ENCODE measurements at places on chromosomes 4 and X.

GRCh38 chrX:132501606-132502005, 12.8 kb upstream of the MBNL3 start:
- no peak for DNase-seq

- no peak for DNase-seq
These were observed 7.8 kb upstream of the MFAP3L start for GRCh38 chr4:170033999-170034398.

DNA sequence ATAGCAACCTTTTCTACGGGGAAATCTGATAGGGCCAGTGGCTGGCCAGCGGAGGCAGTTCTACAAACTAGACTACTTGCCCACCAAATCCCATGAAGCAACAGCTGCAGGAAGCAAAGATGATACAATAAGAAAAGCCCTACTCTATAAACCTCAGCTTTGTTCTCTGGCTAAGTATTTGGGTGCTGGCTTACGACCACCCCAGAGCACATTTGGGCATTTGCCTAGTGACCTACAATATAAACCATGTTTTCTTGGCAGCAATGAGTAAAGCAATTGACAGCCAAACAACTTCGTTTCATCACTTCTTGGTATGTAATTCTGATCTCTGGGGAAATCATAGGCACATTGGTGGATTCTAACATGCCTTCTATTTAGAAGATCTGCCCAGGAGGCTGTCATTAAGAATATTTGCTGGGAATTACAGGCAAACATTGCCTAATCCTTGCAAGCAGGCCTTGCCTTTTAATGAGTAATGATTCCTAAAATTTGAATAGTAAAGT, 7.5 kb upstream of the LHFPL1 start:
- DNase-seq, result no peak

DNA sequence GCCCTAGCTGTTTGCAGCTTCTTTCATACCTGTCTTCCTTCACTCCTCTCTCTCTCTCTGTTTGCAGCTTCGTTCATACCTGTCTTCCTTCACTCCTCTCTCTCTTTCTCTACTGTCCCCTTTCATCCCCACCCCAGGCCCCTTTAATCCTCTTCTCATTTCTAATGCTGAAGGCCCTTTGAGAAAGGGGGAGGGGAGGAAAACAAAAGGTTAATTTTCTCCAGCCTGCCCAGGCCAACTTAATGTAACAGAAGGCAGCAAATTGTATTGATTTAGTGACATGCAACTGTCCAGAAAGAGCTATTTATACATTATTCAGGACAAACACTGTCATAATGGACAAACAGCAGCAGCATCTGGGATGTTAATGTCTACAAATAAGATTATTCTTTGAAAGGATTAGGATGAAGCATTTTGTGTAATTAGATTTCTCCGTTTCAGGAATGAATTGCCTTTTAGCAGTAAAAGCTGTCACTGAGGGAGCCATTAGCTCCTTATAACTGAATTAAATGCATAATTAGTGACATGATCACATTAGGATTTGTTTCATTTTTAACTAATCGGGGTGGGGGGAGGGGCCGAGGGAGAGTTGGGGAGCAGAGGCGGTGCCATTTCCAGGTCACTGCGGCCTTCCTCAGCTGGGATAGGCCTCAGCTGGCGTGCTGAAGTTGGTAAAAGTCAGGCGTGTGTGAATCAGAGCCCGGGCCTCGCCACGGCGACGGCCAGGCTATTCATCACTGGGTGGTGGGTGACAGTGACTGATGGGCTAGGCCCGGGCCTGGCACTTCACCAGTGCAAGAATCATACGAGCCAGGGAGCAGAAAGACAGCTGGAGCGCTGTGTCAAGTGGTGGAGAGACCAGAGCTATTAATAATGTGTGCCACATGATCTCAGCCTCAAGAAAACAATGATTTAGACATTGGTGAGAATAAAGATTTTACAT, 174.5 kb downstream of the NKX6-1 start:
- DNase-seq, result no peak

GRCh38 chr4:112771-113170, 11.5 kb upstream of the ZNF718 start:
- DNase-seq, result no peak

- no peak for DNase-seq
These were observed 113.6 kb downstream of the SOX3 start for GRCh38 chrX:140391313-140391712.

DNA sequence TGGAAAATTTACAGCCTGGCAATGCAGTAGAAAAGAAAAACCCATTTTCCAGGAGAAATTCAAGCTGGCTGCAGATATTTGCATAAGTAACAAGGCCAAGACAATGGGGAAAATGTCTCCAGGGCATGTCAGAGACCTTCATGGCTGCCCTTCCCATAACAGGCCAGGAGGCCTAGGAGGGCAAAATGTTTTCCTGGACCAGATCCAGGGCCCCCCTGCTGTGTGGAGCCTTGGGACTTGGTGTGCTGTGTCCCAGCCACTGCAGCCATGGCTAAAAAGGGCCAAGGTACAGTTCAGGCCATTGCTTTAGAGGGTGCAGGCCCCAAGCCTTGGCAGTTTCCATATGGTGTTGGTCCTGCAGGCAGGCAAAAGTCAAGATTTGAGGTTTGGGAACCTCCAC, 29.8 kb downstream of the SOX3 start:
- no peak for DNase-seq

- DNase-seq, result no peak
These were observed 40.9 kb downstream of the NEK1 start for GRCh38 chr4:169571435-169571834.

DNA sequence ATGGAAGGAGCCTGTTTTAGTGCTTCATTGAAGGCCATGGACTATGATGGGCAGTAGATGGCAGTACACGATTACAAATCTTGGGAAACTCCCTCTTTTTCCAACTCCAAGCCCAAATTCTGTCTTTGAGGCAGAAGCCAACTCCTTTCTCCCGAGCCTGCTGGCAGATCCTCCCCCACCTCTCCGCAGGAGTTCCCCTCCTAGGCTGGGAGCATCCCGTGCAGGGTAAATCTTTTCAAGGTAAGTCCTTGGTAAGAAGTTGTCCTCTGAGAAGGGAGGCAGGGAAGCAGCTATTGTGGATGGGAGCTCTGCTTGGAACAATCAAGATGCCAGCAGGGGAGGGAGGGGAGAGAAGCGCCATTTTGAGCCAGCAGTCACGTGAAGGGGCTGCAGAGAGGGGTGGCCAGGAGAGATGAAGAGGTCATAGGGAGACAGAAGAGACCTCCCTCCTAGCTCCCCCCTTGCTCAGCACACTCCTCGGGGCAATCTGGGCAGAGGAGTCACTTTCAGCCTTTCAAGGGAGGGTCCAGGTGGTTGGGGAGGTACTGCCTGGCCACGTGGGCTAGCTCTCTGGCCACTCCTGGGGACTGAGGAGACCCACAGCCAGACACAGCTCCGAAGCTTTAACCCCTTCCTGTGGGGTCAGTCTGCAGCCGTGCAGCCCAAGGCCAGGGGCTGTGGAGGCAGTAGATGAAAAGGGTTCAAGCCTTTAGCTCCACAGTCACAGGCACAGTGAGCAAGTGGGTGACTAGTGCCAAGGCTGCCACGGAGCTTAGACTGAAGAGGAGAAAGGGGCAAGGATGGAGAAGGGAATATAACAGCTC, 9.6 kb downstream of the CC2D2A start:
- DNase-seq, result no peak

GRCh38 chrX:103608306-103608963, 672 bp downstream of the TCEAL3 start:
- no peak for DNase-seq

All from stimulated activated CD4-positive, alpha-beta T cell treated with anti-CD3 and anti-CD28 coated beads, Interleukin-15, amount 100 ng/mL, for 48 hours (primary cell).